ENCODE measurements at places on chromosomes 16 and 17.

GRCh38 chr17:62627219-62627903 lies at the start of gene MRC2:
Gene MRC2 (plus strand): TSS chr17:62627670. CDS start chr17:62627803, 133 bp downstream.
- peak; percentile 64 for DNase-seq

DNA sequence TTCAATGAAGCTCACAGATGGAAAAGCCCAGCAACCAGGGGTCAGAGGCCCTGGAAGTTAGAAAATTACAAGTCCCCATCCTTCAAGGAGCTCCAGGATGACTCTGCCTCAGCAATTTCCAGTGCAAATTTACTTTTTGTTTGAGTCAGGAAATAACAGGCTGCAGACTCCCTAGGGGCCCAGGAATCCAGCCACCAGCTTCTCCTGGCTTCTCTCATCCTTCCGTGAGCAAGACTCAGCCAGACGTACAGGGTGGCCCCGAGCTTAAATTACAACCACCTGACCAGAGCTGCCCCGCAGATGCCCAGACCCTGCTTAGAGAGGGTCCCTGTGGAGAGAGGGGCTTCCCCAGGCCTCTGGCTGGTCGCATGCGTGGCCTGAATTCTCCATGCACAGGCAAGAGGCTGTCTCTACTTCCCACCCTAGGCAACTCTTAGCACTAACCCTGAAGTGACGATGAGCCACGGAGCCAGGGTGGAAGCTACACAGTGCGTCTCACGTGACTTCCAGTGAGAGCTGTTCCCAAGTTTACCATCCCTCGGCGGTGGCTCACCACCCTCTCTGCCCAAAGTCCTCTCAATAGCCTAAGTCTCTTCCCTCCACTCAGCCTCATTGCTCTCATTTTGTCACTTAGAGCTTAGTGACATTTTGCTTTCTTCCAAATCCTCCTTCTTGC lies 27.1 kb downstream of the GPR142 start:
- no peak for DNase-seq

GRCh38 chr16:49592546-49593423 lies 219.2 kb downstream of the C16orf78 start:
- DNase-seq = peak; percentile 1

- no peak for DNase-seq
Observed at GRCh38 chr16:21276090-21276489, 2.0 kb downstream of the CRYM start.

DNA sequence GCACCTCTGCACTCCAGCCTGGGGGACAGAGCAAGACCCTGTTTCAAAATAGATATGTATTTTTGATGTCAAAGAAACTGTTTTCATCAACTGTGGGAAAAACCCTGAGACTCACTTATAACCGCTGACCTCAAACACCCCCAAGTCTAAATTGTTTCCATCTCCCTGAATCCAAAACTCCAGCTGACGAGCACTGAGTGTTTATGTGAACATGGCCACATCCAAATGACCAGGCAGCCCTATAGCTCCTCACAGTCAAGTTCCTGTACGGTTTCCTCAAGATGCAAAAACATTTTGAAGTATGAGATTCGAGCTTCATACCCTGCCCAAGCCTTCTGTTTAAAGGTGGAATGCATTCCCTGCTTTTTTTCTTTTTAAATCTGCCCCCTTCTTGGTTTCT lies 45.3 kb upstream of the ZCCHC14 start:
- DNase-seq = no peak

- peak; percentile 59 for DNase-seq
Observed at GRCh38 chr16:53991754-53992378, 287.9 kb downstream of the FTO start.

GRCh38 chr17:72448019-72448418 lies 327.2 kb downstream of the SOX9 start:
- DNase-seq = no peak

DNA sequence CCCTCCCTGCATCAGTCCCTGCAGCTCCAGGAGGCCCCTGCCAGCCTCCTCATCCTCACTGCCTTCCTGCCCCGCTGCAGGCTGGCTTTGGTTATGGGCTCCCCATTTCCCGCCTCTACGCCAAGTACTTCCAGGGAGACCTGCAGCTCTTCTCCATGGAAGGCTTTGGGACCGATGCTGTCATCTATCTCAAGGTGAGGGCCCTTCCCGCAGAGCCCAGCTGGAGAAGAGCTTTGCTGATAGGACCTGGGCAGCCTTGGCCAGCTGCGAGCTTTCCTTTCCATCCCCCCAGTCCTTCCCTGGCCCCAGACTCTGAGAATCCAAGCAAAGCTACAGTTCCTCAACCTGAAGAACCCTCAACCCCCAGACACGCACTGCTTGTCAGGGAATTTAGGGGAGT lies 14.1 kb downstream of the PDK2 start:
- no peak for DNase-seq

GRCh38 chr16:17358846-17359245 lies 111.9 kb downstream of the XYLT1 start:
- peak; percentile 64 for DNase-seq

DNA sequence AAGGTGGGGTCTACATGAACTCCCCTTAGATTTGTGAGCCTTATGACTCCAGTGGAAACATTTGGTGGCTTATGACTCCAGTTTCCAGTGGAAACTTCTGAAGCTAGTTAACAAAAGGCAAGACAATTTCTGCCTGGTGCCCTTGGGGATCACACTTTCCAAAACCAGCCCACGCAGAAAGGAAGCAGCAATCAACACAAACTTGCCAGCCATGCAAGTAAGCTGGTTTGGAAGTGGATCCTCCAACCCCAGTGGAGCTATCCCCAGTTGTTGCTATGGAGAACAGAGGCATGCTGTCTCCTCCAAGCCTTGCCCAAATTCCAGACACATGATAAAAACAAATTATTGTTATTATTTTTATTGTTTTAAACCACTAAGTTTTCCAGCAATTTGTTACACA lies 130.9 kb downstream of the CDH11 start:
- no peak for DNase-seq

- DNase-seq = peak; percentile 32
Observed at GRCh38 chr16:81885976-81886586, 107.0 kb downstream of the PLCG2 start.

DNA sequence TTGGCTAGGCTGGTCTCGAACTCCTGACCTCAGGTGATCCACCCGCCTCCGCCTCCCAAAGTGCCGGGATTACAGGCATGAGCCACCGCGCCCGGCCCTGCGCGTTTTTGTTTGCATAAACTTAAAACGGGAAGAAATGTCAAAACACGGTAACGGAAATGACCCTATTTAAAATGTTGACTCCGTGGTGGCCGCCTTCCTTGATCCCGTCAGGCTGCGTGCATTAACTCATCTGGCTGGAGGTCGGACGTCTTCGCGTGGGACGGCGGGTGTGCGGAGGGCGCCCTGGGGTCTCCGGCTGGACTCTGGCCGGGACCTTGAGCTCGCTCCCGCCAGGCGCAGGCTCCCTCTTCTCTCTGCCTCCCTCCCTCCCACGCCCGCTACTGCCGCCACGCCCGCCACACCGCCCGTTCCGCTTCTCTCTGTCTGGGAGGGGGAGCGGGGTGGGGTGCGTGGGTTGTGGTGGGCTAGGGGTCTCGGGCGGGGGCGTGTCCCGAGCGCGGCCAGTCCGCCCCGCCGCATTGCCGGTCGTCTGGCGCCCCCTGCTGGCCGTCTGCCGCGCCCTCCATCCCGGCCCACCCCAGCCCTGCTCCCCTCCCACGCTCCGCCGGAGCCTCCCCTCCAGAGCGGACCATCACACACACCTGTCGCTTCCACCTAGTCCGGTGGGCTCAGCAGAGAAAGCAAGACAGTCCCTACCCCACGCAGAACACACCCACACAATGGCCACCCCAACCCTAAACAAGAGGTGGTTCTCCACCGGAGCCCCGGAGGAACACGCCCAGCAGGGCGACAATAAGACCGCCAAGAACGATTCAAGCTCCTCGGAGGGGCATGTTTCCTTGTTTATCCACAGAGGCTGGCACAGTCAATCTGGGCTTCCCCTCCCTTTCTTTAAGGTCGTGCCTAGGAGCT lies 1.2 kb upstream of the CCDC42 start:
- DNase-seq = peak; percentile 50

DNA sequence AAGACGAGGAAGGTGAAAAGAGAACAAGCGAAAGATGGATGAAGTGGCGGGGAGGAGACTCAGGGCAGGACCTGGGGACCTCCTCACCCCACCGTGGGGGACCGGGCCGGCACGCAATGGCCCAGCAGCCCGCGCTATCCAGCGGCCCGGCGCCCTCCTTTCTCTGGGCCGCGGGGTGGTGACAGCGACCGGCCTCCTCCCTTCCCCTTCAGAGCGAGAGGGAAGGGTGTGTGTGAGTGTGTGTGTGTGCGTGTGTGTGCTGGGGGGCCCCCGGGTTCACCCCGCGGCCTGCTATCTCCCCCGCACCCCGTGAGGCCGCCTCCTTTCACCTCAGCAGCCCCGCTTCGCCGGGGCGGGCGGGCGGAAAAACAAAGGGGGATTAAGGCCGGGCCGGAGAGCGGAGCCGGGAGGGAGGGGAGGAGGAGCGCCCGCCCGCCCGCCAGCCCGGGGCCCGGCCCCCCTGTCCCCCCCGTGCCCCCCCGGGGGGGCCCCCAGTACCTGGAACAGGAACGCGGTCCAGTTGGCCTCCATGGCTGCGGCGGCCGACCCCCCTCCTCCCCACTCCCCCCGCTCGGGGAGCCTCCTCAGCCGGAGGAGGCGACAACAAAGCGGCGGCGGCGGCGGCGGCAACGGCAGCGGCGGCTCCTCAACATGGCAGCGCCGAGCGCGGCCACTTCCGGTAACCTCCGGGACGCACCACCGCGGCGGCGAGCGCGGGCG lies at the start of gene VEZF1:
VEZF1 (minus strand) TSS at position 674 of the 720 bp plus-strand sequence; CDS start at position 531, 143 bp downstream.
- DNase-seq = peak; percentile 56

DNA sequence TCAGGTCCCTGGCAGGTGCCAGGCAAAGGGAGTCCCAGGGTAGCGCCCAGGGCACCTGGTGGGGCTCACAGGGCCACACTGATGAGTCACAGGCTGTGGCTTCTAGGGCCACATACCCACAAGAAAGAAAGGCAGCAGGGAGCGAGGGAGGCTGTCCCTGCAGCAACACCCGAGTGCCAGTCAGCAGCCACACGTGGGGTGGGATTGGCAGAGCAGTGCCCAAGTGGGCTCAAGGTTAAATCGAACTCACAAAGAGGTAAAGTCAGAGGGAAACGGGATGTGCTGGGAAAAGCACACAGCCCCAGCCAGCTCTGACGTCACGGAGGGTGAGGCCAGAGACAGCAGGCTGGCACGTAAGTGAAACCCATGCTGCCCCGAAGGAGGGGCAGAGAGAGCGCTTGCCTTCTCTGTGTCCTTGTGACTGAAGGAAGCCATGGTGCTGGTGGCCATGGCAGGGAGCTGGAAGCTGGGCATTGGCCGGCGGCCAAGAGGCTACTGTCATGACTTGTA lies 33.8 kb downstream of the FA2H start:
- no peak for DNase-seq

- no peak for DNase-seq
Observed at GRCh38 chr16:924063-924462, 46.7 kb downstream of the LMF1 start.

- no peak for DNase-seq
Observed at GRCh38 chr17:16506188-16506587, 14.2 kb upstream of the LRRC75A start.

DNA sequence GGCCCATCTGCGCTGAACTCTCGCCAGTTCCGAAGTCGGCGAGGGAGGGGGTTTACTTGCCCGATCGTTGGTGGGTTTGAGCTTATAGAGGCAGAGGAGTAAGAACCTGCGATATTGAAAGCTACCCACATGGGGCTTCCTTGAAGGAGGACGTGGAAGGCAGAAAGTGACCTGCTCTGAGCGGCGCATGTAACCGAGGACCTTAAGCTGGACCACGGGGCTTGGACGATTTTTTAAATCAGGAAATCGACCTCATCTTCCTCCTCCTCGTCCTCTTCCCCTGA lies 2.0 kb downstream of the PRAC2 start:
- DNase-seq = no peak

GRCh38 chr17:68053231-68054013 lies 17.9 kb downstream of the KPNA2 start:
- DNase-seq = no peak

DNA sequence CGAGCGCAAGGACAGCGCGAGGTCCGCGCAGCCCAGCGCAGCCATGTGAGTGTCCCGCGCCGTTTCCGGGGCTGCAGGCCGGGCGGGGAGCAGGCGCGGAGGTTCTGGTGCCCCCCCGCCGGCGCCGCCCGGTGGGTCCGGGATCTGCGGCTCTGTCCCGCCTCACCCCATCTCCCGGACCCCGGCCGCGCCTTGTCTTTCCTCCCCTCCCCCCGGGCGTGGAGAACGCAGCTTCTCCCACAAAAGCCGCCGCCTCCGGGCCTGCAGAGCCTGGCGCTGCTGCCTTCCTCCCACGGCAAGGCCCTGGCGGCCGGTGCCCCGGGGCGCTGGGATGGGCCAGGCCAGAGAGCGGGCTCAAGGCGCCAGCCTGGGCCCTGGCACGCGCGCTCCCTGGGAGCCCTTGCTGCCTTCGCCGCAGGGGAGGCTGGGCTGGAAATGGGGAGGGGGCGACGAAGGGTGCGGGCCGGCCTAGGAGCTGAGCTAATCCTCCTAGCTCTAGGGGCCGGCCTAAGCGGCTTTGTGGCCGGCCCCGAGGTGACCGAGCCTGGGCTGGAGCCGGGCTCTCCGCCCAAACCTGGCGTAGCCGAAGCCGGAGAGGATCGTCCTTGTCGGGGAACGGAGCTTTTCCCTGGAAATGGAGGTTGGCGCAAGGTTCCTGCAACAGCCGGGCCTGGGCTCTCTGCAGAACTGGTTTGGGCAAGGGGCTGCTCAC lies 397 bp downstream of the RIPOR1 start:
- DNase-seq = no peak

DNA sequence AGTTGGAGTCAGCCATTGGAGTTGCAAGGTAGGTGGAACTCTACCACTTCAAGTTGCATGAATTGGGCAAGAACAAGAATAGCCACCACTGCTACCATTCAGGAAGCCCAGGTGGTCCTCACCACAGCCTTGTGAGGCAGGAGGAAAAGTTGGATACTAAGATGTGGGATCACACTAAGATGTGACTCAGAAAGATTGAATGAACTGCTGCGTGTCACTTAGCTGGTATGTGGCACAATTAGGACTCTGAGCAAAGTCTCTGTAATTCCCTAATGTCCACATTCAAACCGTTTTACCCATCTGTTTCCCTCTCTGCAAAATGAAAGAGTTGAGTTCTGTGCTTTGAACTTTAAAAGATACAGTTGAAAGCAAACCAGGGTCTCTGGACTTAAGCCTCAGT lies 44.7 kb upstream of the HS3ST3A1 start:
- no peak for DNase-seq

- peak; percentile 54 for DNase-seq
Observed at GRCh38 chr16:85717393-85718152, 28.8 kb upstream of the GINS2 start.

GRCh38 chr17:62309396-62309795 lies 71.0 kb upstream of the EFCAB3 start:
- DNase-seq = no peak

- DNase-seq = no peak
Observed at GRCh38 chr16:55912022-55912421, 36.8 kb upstream of the CES5A start.

DNA sequence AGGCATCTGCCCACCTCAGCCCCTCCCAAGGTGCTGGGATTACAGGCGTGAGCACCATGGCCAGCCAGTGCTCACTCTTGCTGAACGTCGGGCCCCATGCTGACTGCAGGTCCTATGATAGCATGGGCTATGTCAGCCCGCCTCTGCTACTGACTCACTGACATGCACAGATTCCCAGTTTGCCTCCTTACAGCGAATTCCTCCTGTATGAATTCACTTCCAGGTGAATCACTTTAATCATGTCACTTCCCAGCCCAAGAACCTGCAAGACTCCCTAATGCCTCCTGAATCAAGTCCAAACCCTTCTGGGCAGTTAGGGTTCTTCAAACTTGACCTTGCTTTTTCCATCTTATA lies 16.1 kb upstream of the UBTF start:
- DNase-seq = no peak

All from MV-4-11 (cell line).